ENCODE measurements at places on chromosomes 5 and 9.

GRCh38 chr9:68730570-68731235 lies 25.7 kb downstream of the PIP5K1B start:
- no peak for ATAC-seq

DNA sequence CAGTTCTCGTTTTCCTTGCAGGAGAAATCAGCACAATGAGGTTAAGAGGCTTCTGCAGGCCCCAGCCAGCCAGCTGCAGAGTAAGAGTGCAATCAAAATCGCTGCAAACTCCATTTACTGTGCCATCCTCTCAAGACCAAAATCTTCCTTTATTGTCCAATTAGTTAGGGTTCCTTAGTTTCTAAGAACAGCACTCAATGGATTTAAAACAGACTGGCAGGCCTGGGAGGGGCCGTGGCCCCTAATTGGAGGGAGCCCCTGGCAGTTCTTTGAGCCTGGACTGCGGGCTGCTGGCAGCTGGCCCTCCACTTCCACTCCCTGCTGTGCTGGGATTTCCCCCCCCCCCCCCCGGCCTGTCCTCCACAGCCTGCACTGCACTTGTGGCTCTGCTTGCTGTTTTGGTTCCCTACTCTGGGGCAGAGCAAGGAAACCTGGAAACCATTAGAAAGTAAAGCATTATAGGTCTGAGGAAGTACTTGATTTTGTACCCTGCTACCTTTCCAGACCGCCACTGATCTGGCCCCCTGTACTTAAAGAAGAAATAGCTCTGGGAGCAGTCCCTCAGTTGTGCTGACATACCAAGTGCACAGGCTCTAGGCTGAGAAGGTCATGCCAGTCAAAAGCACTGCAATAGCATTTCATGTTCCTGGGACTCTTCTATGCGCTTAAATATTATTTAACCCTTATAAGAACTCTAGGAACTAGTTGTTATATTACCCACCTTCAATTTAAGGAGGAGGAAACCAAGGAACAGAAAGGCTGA lies 129.0 kb downstream of the APBA1 start:
- ATAC-seq = no peak

- no peak for ATAC-seq
These were observed 19.8 kb downstream of the FAM151B start for GRCh38 chr5:80507663-80508062.

- no peak for ATAC-seq
These were observed 9.2 kb upstream of the FUBP3 start for GRCh38 chr9:130570208-130570607.

DNA sequence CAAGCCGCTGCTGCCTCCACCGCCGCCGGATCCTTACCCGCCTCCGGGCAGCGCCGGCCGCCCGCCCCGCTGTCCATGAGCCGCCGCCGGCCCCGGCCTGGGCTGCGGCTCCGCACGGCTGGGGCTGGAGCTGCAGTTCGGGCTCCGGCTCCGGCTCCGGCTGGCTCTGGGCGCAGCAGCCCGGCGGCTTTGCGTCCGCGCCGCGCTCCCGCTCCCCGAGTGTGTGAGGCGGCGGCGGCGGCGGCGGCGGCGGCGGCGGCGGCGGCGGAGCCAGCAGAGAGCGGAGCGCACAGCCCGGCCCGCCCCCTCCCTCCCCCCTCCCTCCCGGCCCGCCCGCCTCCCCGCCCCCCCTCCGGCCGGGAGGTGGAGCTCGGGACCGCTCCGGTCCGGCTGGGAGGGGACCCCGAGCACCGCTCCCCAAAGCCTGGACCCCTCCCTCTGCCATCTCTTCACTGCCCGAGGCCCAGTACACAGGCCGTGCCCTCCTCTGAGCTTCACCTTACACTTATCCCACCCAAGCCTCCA lies at the start of gene PCDH1:
PCDH1 (minus strand) TSS at position 225 of the 525 bp plus-strand sequence; CDS start at position 77, 148 bp downstream.
- ATAC-seq = peak; percentile 14

DNA sequence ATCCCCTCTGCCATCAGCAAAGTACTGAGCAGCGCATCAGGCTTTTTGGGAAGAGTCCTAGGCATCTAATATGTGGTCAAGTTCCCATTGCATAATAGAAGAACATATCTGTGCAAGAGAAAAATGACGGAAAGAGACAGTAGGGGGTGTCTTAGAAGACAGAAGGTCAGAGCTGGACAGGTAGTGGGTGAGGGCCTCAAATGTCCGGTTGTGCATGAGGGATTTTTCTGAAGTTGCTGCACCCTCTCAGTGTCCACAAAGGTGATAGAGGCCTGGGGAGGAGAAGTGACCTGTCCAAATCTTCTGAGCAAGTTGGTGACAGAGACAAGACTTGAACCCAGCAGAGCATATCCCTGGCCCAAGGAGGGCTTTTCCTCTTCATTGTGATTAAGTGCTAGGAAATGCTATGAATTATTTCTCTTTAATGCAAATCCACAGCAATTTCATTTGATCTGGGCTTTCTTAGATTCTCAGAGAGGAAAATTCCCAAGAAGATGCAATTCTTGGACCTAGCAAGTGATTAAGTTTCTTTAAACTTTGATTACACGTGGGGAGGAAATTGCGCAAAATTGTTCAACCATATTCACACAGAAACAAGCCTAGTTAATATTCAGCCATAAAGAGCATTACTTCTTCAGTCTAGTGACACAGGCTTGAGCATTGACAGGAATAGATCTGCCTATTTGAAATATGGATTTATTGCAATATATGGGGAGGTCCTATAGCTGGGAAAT lies at the start of gene OR2S2:
OR2S2 (minus strand) TSS at position 51 of the 734 bp plus-strand sequence. CDS start 56 bp downstream, outside the sequence.
- ATAC-seq = no peak

DNA sequence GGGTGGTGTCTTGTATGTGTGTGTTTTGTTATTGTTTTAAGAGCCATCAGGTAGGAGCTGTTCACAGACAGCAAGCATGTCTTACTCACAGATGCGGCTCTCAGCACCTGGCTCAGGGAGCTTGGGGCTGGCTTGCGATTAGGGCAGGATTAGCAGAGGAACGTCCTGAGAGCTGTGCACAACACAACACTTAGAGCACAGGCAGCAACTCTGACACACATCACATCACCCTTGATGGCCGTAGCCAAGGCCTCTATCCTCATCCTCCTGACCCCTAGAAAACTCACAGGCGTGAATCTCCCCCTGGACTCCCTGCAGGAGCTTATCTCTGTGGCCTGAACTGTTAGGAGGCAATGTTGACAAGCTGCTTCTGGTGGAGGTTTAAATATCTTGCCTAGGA lies 7.1 kb upstream of the IL17B start:
- no peak for ATAC-seq

GRCh38 chr9:77981332-77981731 lies 50.3 kb downstream of the GNAQ start:
- ATAC-seq = no peak

GRCh38 chr9:35116539-35116897 lies 856 bp upstream of the ATOSB start:
- no peak for ATAC-seq

DNA sequence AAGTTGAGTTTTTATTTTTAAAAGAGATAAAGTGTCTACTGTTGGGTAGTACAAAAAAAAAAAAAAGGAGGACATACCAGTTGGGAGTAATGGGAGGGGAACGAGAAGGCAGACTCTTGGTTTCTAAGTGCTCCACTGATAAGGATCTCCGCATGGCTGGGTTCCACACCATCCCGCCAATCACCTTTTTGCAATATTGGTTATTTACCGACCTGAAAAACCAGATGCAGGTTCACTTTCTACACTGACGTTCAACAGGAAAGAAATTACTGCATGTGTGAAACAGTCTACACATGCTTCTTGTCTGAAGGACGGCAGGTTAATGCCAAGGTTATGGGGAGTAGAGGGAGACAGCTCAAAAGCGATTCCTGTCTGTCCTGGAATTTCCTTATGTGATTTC lies 75.5 kb downstream of the PTPN3 start:
- no peak for ATAC-seq

DNA sequence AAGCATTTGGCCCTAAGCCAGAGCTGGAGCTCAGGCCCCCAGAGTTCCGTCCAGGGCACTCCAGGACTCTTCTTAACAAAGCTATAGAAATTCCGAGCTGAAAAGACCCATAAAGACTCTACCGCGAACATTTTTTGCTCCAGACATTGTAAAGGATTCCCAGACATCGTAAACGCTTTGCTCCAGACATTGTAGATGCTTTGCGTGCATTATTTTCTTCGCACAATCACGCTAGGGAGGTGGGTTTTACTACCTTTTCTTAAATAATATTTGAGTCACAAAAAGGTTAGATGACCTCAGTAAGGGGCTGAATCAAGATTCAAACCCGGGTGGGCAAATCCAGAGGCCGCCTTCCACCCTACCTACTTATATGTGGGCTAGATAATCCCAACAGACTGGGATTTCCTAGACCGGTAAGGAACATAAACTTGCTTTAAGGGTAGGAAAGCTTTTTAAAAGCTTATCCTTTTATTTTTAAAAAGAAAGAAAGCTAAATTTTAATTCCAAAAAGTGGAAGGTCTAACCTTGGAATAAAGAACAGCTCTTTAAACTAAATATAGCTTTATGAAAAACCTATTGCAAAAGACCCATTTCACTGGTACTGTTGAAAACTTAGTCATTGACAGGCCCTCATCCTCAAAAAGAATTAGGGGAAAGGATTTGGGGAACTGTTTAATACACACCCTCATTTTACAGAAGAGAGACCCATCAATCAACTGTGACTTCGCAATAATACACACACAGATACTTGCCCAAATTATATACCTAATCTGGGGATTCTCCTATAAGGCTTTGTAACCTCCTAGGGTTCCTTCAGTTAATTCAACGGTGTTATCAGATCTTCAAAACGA lies 822 bp upstream of the TNIP1 start:
- no peak for ATAC-seq

- ATAC-seq = no peak
These were observed 29.0 kb downstream of the PDE6A start for GRCh38 chr5:149915392-149916260.

DNA sequence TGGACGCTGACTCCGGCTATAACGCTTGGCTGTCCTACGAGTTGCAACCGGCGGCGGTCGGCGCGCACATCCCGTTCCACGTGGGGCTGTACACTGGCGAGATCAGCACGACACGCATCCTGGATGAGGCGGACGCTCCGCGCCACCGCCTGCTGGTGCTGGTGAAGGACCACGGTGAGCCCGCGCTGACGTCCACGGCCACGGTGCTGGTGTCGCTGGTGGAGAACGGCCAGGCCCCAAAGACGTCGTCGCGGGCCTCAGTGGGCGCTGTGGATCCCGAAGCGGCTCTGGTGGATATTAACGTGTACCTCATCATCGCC lies 2.1 kb downstream of the PCDHA12 start:
- no peak for ATAC-seq

Data from activated CD4-positive, CD25-positive, alpha-beta regulatory T cell treated with anti-CD3 and anti-CD28 coated beads, Interleukin-2, amount 50 U/mL, for 24 hours (primary cell).